ENCODE measurements at places on chromosomes 1 and 21.

- DNase-seq = peak; percentile 57
Measured at GRCh38 chr1:230270559-230271281, 155.4 kb downstream of the PGBD5 start.

DNA sequence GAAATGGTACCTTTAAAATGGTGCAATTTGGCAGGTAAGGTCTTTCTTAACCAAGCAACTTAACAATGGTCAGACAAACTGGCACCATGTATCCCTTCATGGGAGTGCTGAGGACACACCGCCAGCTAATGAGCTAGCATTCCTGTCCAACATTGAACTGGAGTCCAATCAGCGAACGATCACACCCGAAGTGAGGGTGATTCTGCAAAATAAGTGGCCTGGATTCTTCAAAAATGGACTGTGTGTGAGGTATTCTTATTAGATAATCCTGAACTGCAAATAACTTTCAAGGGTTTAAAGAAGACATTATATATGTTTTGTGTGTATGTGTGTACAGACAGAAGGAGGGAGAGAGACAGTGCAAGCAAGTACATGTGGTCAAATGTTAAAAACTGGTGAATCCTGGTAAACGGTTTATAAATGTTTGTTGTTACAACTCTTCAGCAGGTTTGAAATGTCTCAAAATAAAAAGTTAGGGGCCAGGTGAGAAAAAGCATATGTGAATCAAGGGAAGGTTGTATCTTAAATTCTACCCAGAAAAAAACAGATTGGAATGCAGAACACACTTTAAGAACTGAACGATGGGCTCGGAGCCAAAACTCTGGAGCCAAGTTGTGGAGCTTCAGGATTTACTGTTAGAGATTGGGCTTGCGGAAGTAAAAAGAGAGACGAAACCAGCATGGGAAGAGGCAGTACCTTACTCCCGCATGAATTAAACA is 20.9 kb downstream of the GADD45A start:
- no peak for DNase-seq

DNA sequence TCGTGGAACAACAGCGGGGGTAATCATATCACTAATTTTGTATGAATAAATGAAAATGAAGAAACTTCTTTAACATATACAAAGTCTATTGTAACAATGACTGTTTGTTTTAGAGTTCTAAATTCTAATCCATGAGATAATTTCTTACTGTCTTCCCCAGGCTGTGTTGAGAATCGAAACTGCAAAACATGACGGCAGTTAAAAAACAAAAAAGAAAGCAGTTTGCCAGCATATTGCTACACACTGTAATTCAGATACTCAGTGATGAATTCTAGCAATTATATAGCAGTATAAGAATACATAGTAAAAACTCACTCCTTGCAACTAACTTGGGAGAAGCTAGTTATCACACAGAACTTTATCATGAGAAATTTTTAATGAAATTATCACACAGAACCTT is 22.1 kb downstream of the INSL5 start:
- no peak for DNase-seq

GRCh38 chr21:33025489-33026442 is at the start of gene OLIG2:
TSS of gene OLIG2 (plus strand) at chr21:33025935. CDS start at chr21:33026863, 928 bp downstream.
- no peak for DNase-seq

DNA sequence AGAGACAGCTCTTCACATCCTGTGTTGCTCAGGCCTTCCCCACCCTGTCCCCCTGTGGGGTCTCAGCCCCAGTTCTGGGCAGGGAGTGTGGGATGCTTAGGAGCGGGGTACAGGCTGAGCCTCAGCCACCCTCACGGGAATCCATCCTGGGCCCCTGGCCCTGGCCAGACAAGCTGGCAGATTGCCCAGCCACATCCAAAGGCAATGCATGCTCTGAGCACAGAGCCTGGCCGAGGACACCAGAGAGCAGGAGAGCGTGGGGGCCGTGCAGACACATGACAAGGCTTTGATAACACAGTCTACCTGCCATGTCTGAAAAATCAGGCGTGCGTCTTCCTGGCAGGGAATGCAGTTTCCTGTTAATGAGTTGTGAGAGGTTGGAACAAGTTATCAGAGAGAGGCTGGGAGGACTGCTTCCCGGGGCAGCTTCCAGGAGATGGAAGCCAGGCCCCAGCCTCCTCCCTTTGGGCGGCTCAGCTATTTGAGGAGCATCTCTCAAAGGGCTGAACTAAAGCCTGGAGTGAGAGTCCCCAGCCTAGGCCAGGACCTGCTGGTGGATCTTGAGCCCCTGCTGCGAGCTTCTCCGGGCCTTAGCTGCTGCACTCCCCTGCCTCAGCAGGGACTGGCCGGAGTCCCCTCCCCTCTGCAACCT is 72.2 kb upstream of the SELENON start:
- no peak for DNase-seq

DNA sequence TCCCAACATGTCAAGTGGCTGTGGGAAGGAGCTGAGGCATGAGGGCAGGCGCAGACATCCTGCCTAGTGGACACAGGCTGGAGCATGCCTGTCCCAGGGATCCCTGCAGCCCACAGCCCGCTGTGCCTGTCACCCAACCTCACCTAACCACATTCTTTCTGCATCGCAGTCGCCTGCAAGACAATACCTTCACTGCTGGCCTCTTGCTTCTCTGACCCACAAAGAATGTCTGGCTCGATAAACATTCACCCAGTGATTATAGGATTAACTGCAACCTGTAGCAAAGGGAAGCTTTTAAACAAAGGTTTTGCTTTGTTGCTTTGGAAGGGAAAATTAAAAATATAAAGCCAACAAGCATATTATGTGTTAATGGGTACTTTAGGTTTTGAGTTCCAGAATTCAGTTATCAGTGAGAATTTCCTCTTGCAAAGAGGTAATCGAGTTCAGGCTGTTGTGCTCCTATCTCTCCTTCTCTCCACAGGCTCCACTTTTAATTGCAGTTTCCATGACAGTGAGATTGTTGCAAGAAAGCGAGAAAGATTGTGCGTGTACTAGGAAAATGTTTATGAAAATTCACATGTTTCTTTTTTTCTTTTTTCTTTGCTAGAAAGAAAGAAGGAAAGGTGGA is 40.0 kb upstream of the ZNF648 start:
- no peak for DNase-seq

Data from activated CD4-positive, alpha-beta T cell treated with anti-CD3 and anti-CD28 coated beads, Interleukin-2, amount 50 U/mL, for 16 hours (primary cell).